ENCODE measurements at places on chromosomes 16 and 17. TPM values are rescaled to one million over a fixed set of nuclear protein-coding genes. Genes with fewer than 3 reads are reported as not detected.

GRCh38 chr16:21302898-21303528 is 24.9 kb upstream of the CRYM start:
- peak; percentile 93 for DNase-seq

- DNase-seq = no peak
These were observed 59.6 kb downstream of the HS3ST4 start for GRCh38 chr16:25751230-25751835.

DNA sequence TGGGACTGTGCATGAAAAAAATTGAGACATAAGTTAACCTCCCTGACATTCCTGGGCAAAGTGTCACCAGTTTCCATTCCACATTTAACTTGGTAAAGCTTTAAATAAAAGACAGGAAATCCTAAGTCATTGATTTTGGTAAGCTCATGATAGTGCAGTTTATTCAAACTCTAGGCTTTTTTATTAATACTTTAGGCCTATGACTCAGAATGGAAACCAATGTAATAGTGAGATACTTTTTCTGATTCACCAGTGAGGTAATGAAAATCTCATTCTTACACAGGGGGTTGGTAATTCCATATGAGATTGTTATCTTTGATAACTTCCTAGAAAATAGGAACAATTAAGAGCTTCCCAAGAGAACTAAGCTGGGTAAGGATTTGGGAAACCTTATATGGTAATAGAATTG is 91.1 kb downstream of the NLK start:
- DNase-seq = peak; percentile 83

RAMP2 gene
- total RNA-seq = not detected
